ENCODE measurements at places on chromosomes 16 and 17. TPM values are rescaled to one million over a fixed set of nuclear protein-coding genes. Genes with fewer than 3 reads are reported as not detected.

The CNGB1 gene
- total RNA-seq: under 0.01 TPM

The ENPP7 gene
- not detected for total RNA-seq

The CDRT15 gene
- total RNA-seq: not detected

The ZC3H18 gene
- 11.6 TPM for total RNA-seq

The FOXJ1 gene
- total RNA-seq: not detected

The EVPLL gene
- not detected for total RNA-seq

The GJC1 gene
- 17.8 TPM for total RNA-seq

The NATD1 gene
- total RNA-seq: 1.6 TPM

The SDR42E2 gene
- not detected for total RNA-seq

The SLC47A2 gene
- total RNA-seq: 0.06 TPM

The GIT1 gene
- total RNA-seq: 24.2 TPM

The GPR139 gene
- total RNA-seq: not detected

The EMC8 gene
- total RNA-seq: 23.3 TPM

The CPHXL2 gene
- not detected for total RNA-seq

The CETP gene
- total RNA-seq: not detected

The MYO1D gene
- total RNA-seq: 239 TPM

The PHKB gene
- total RNA-seq: 97.1 TPM

The SLC13A5 gene
- total RNA-seq: not detected

The OR2C1 gene
- 0.26 TPM for total RNA-seq

The NOTUM gene
- total RNA-seq: under 0.01 TPM
